ENCODE measurements at places on chromosomes 6 and 20. TPM values are rescaled to one million over a fixed set of nuclear protein-coding genes. Genes with fewer than 3 reads are reported as not detected.

FRK gene
- total RNA-seq, result 0.02 TPM

TGM2 gene
- not detected for total RNA-seq

ENPP4 gene
- total RNA-seq, result 8.5 TPM

IMPG1 gene
- total RNA-seq, result not detected

SMLR1 gene
- total RNA-seq, result not detected

NCOA6 gene
- 20.7 TPM for total RNA-seq

APOBEC2 gene
- not detected for total RNA-seq

SAPCD1 gene
- total RNA-seq, result 11.3 TPM

C20orf202 gene
- not detected for total RNA-seq

DLK2 gene
- total RNA-seq, result 1.6 TPM

MMP24OS gene
- 38.1 TPM for total RNA-seq
